NCI-H1092 (cell line): ENCODE measurements at places on chromosomes 4 and X.

GRCh38 chr4:119550857-119551532 is 77.6 kb downstream of the PDE5A start:
- DNase-seq: no peak

DNA sequence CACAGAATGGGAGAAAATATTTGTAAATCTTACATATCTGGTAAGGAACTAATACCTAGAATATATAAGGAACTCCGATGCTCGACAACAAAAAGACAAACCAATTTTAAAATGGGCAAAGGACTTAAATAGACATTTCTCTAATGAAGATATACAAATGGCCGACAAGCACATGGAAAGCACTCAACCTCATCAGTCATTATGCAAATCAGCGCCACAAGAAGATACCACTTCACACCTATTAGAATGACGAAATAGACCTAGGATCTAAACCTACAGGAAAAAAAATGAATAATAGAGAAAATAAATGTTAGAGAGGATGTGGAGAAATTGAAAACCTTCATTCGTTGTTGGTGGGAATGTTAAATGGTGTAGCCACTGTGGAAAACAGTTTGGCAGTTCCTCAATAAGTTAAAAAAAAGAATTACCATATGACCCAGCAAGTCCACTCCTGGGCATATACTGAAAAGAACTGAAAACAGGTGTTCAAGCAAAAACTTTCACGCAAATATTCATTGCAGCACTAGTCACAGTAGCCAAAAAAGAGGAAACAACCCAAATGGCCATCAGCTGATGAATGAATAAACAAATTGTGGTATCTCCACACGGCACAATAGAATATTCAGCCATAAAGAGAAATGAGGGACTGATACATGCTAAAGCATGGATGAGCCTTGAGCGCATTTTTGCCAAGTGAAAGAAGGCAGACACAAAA is 57.3 kb upstream of the WDR19 start:
- DNase-seq: no peak

- no peak for DNase-seq
Measured at GRCh38 chr4:107939307-107939706, 8.0 kb downstream of the CYP2U1 start.

DNA sequence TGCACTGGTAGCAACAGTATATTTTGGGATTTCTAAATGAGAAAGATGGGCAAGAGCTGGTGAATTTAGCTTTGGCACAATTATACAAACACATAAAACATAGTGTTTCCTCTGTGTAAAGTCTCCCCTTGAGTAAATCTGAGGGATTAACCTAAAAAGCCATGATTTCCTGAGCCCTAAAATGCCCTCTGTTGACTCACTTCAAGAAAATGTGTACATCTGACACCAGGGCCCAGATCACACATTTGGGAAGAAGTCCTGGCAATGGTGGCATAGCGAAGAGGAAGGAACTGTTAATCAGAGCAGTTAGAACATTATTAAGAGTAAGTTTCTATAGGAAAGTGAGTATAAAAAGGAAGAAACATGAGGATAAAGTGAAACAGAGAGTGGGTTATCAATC is 338.5 kb downstream of the SPOCK3 start:
- DNase-seq: no peak
